ENCODE measurements at places on chromosomes 3 and 15.

DNA sequence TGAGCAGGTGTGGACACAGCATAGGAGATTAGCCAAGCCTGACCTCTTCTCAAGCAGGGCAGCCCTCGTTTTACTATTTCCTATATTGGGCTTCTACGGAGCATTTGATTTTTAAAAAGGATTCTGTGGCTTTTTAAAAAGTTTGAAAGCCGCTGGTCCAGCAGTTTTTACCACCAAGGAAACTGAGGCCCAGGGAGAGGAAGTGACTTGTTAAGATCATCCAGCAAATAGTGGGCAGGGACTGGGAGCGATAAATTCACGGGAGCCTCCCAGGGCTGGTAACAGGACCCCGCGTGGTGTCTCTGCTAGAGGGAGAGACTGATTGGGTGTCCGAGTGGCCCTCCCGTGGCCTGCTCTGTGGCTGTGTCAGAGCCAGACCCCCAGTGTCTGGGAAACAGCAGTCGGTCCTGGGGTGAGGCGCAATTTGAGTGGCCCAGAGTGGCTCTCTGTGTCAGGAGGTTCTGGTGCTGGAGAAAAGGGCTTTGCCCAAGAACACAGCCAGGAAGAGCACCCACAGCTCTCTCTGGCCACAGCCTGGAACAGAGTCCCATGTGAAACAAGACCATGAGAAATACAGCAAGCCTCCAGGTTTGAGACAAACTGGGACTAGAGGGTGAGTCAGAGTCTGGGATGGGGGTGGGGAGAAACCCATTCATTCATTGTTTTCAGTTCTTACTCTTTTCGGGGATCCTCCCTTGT lies 4.2 kb downstream of the FURIN start:
- DNase-seq = no peak

DNA sequence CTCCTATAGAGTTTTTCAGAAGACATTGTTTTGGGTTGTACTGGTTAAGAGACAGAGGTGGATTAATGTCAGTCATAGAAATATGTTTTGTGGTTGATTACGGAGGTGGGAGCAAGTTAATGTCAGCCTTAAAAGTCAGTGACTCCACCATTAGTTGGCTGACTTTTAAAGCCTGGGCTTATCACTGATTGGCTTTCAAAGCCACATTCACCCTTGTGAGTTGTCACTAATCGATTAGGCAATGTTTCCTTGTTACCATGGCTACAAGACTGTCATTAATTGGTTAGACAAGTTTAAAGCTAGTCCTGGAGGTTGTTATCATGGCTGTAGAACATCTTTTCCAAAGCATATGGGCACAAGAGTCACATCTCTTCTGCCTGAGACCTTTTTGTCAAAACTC lies 73.0 kb downstream of the NEO1 start:
- DNase-seq = no peak

DNA sequence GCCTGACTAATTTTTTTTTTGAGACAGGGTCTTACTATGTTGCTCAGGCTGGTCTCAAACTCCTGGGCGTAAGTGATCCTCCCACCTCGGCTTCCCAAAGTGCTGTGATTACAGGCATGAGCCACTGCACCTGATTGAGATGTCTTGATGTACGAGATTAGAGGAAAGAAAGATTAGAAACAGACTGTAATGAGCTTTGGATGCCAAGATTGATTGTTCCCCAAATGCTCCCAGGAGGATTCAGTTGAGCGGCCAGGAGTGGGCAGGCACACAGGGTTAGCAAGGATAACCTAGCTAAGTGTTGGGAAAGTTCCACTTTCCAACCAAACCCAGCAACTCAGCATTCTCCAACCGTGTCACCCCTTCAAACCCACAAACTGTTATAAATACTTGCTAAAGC lies 63.7 kb downstream of the SRGAP3 start:
- no peak for DNase-seq

DNA sequence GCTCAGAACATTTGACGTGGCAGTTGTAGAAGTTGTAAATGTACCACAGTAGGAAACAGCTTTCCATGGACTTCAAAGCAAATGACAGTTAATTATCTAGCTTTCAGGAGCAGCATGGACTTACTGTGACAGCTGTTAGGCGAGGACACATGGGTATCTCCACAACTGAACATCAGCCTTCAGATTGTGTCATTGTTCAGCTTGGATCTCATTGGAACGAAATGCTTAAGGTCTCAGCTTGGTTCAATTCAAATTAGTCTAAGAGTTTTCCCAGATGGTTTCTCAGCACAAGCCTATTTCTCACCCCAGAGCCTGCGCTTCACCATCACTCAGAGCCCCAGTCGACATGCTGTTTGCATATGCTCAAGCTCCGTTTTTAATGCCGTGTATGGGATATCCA lies 21.1 kb upstream of the GYG1 start:
- no peak for DNase-seq

DNA sequence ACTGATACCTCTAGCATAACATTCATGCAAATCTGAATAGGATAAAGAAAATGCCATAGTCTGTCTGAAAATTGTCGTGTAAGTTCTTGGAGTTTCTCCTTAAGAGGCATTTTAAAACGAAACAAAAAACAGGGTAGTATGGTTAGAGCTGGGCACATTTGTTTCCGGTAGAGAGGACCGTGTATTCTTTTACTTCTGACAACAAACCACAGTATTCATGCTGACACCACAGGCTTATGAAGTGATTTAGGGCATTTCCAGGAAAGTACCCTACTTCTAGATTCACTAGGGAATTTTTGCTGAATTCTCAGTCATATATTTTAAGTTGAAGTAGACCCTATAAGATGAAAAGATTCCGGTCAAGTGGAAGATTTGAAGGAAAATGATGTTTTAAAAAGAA lies 541.3 kb downstream of the UNC13C start:
- no peak for DNase-seq

DNA sequence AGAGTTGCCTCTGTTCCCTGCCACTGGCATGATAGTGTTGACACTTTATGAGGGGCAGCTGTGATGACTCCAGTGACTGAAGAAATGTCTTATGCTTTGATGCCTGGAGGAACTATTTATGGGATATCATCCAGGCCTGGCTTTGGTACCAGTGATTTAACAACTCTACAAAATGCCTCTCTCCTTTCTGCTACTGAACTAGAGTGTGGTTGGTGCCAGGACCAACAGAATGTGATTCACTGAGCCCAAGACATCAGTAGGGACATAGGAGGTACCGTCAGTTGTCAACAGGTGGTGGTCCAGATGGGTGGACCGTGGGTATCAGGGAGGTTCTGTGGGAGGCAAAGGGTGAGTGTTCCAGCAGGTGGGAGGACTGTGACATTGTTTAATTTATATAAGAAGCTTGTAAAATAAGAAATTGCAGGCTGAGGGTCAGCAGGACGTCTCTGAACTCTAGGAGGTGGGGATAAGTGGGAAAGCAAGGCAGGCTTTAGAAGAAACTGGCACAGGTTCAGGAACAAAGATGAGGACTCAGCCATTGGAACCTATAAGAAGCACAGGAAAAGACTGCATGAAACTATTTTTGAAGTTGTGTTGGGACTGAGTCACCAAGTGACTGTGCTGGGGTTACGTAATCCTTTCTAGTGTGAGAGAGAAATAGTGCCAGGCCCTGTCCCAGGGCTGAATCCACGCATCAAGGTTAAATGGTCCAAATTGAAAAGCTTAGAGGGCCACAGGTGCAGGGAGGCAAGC lies 28.5 kb upstream of the SLC7A14 start:
- no peak for DNase-seq

- peak; percentile 55 for DNase-seq
Observed at GRCh38 chr3:171309906-171310359, 150.3 kb downstream of the TNIK start.

GRCh38 chr15:68389936-68390817 lies 41.8 kb downstream of the ITGA11 start:
- DNase-seq = no peak

DNA sequence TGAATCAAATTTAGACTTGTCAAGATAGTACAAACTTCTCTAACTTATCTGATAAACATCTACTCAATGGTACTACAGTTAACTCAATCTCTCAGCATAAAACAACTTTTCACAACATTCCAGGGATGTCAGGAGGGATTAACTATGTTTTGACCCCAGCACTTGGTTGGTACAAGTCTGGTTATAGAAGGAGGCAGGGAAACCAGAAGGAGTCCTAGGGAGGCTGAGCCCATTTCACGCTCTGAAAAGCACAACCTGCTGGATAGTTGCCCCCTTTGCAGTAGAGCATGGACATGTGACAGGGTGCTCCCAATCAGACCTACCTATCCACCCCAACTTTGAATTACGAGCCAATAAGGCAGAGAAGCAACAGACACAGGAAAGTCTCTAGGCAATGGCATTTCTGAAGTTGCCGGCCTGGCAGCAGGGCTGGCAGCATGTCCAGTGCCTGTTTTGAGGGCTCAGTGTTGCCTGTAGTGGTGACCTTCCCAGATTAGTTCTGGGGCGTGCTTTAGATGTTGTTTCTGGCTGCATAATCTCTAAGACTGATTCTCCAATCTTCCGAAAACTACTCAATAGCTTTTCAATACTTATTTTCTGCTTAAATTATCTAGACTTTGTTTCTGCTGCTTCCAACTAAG lies 8.2 kb downstream of the ANKUB1 start:
- no peak for DNase-seq

DNA sequence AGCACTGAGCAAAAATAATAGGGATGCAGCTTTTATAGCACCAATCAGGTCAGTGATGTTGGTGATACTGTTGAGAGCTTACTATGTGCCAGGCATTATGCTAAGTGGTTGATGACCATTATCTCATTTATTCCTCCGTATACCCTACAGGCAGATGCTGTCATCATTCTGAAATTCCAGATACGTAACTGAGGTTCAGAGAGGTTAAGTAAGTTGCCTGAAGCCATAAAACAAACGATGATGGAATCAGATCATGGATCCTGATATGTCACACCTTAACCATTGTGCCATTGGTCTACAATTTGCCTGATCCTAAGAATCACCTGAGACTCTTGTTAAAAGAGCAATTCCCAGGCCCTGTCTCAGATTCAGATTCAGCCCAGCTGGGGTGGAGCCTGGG lies 49.5 kb downstream of the ST6GAL1 start:
- no peak for DNase-seq

DNA sequence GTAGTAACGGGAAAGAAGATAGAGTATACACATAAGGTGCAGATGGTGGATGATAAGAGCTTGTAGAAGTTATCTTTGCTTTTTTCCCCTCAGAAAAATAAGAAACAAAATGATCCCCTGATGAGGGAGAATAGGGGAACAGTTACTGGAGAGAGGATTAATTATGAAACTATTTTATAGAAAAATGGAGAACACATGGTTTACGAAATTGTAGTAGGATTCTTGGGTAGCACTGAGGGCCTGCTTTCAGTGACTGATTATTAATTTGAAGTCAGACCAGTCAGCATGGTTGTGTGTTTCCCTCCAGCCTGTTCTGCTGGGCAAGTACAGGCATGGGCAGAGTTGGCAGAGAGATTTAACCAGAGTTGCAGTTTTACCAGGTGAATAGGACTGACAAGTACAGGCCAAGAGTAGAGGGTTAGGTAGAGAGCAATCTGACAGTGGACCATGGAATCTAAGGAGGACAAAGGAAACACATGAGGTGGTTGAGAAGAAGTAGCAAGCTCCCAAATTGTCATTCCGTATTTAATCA lies 5.9 kb downstream of the SLC49A4 start:
- no peak for DNase-seq

GRCh38 chr3:140765246-140765645 lies 87.4 kb downstream of the TRIM42 start:
- no peak for DNase-seq

GRCh38 chr3:182737825-182738224 lies 55.5 kb upstream of the ATP11B start:
- no peak for DNase-seq

- no peak for DNase-seq
Observed at GRCh38 chr3:86126552-86126951, 864.4 kb downstream of the VGLL3 start.

DNA sequence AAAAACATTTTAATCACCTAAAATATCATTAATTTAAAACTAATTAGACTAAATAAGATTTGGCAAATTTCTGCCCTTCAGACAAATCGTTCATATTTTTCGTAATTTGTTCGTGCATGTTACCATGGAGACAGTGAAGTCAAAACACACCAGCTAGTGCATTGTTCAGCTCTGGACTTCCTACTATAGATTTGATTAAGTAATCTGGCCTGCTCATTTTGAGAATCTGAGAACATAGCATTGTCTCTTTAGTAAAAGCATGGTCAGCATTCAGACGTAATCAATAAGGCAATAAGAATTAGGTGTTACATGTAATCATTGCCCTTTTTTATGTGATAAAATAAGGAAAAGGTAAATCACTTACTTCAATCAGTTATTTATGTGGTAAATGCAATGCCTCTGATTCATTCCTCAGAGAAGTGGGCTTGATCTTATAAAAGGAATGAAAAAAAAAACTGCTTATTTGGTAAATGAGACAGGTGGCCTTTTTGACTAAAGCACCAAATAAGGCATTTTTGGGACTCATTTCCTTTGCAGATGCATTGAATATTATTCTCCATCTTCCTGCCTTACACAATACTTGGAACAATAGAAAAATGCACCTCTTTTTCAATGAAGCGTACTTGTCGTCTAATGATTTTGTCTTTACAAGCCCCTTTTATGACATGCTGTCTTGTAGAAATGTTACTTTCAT lies 84.5 kb upstream of the FNDC3B start:
- no peak for DNase-seq

- DNase-seq = no peak
Observed at GRCh38 chr3:8643693-8644365, 769 bp downstream of the SSUH2 start.

- DNase-seq = no peak
Observed at GRCh38 chr15:52463638-52464037, 65.0 kb downstream of the MYO5A start.

DNA sequence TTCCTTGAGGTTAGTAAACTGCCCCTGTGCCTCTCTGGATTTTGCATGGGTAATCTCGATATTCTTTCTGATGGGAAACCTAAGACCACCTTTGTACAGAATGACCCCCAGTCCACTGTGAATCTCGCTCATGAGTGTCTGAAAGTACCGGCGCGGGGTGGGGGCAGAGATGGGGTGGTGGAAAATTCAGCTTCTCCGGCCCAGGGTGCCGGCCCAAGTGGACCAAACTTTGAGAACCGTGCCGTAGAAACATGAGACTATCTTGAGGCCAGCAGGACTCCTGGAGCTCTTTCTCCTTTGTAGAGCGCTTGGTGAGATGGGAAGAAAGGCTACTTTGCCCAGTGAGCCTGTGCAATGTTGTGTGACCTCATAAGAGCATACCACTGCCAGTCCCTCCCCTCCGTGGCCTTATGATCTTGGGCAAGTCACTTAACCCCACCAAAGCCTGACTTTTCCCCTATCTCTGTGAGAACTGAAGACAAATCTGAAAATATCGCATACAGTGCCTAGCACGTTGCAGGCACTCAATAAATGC lies 40.4 kb upstream of the VEPH1 start:
- DNase-seq = no peak

GRCh38 chr3:135853981-135854380 lies 111.5 kb upstream of the PPP2R3A start:
- DNase-seq = no peak

Data from NCI-H446 (cell line).